ENCODE measurements at places on chromosomes 4 and X.

- DNase-seq = no peak
These were observed 92.9 kb downstream of the BCOR start for GRCh38 chrX:40004921-40005291.

DNA sequence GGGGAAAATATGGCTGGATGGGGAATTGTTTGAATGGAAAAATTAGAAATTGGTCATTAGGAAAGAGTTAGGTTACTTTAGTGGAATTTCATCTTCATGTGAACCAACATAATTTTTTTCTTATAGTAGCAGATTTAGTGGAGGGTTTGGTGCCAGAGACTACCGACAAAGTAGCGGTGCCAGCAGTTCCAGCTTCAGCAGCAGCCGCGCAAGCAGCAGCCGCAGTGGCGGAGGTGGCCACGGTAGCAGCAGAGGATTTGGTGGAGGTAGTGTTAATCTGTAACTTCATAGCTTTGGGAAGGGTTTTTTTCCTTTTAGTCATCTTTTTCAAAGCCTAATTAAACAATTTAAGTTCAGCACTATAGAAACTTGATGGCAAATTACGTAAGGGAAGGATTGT lies 13.2 kb downstream of the DDX3X start:
- no peak for DNase-seq

GRCh38 chrX:71182871-71183270 lies 38.2 kb downstream of the NLGN3 start:
- no peak for DNase-seq

- no peak for DNase-seq
These were observed 11.7 kb upstream of the GAGE10 start for GRCh38 chrX:49291615-49292337.

- no peak for DNase-seq
These were observed 91.3 kb downstream of the MOSPD2 start for GRCh38 chrX:14964500-14964899.

GRCh38 chr4:55437356-55437796 lies 41.6 kb downstream of the TMEM165 start:
- no peak for DNase-seq

DNA sequence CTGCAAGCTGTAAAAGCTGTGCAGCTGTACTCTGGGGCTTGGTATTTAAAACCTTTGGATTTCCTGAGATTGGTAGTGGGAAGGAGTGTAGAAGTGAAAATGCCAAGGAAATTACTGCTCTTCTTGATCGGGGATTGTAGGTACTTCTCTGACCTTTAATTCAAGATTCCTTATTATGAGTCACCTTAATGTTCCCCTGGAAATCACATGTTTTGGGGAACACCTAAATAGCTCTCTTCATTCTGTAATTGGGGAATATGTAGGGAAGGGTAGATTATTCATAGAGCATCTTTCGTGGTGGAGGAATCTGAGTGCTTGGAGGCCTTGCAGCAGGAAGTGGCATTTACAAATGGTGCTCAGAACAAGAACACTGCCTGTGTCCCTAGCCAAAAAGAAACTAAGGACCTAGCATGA lies 137.8 kb downstream of the UCHL1 start:
- DNase-seq = no peak

DNA sequence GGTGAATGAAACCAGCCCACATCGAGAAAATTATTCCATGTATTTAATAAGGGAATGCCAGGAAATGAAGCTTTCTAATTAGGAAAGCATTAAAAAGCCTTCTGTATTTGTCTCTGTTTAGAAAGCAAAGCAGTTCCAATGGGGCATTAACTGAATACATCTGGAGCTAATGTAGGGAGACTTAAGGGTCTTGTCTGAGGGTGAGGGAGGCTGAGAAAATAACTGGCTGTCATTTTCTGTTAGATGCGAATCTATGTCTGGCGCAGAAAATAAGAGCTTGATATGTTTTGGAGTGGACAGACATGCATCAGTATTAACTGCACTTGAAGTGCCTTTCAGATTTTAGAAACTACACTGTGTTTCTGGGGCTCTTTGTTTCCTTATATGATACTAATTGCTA lies 111.3 kb downstream of the KLHL8 start:
- no peak for DNase-seq
